ENCODE measurements at places on chromosomes 5 and 9. TPM values are rescaled to one million over a fixed set of nuclear protein-coding genes. Genes with fewer than 3 reads are reported as not detected.
A peak's percentile ranks its signal among the peaks of the same experiment; 100 is the strongest.

GRCh38 chr5:137573376-137573775 is 74.2 kb upstream of the SPOCK1 start:
- no peak for DNase-seq

- DNase-seq = no peak
These were observed 20.3 kb downstream of the POU5F2 start for GRCh38 chr5:93721071-93721470.

ZNF300 gene
- 2.2 TPM for total RNA-seq

DNA sequence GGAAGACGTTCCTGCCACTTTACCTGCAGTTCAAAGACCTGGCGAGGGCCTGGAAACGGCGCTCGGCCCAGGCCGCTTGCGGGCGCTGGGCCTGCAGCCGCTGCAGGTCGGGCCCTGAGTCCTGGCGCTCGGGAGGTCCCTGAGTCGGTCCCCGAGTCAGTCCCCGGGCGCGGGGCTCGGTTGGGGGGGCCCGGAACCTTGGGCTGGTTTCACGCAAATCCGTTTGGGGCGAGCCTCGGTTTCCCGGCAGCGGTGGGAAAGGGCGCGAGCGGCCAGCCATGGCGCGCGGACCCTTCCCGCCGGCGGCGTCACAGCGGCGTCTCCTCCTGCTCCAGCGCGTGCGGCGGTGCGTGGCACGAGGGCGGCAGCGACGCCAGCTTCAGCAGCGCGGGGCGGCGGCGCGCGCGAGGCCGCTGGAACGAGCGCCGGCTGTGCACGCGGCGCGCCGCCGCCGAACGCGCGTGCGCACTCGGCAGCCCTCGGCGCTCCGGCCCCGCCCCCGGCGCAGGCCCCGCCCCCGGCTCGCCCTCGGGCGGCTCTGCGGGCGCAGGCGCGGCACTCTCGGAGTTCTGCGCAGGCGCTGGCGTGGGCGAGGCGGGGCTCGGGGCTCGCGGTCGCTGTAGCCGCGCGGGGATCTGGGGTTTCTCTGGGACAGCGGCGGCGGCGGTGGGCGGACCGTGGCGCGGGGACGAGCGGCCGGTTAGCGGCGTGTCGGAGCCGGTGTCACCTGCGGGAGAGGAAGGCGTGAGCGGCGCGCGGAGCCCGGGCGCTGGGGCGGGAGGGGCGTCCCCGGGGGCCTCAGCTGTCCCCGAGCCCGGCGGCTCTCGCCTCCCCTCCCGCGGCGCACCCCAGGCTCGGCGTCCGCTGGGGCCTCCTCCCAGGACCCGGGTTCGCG is 29.9 kb downstream of the EXOC3 start:
- DNase-seq = peak; percentile 92

SLC6A18 gene
- not detected for total RNA-seq

- DNase-seq = no peak
These were observed 32.4 kb downstream of the PDZD2 start for GRCh38 chr5:31671339-31671741.

- no peak for DNase-seq
These were observed 52.6 kb downstream of the MED27 start for GRCh38 chr9:132026932-132027585.

DNA sequence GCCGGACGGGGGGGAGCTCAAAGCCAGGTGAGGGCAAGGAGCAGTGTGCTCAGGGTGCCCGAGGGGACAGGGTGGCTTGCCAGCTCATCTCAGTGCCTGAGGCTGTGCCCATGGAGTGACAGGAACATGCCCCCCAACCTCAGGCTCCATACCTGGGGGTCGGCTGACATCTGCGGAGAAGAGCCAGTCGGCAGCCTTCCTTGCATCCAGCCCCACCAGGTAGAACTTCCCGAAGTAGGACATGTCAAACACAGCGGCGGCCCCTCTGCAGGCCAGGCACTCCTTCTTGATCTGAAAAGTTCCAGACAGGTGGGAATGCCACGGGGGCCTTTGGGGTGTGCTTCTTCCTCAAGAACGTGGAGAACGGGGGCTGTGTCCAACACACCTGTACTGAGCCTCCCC is 42.1 kb downstream of the SARDH start:
- DNase-seq = no peak

PTGR1 gene
- not detected for total RNA-seq

- no peak for DNase-seq
These were observed 4.4 kb downstream of the GDNF start for GRCh38 chr5:37835380-37835973.

- no peak for DNase-seq
These were observed 10.7 kb upstream of the TOR4A start for GRCh38 chr9:137266585-137267453.

GRCh38 chr5:37552770-37553719 is 173.9 kb downstream of the WDR70 start:
- no peak for DNase-seq

TSSK1B gene
- total RNA-seq = not detected

DNA sequence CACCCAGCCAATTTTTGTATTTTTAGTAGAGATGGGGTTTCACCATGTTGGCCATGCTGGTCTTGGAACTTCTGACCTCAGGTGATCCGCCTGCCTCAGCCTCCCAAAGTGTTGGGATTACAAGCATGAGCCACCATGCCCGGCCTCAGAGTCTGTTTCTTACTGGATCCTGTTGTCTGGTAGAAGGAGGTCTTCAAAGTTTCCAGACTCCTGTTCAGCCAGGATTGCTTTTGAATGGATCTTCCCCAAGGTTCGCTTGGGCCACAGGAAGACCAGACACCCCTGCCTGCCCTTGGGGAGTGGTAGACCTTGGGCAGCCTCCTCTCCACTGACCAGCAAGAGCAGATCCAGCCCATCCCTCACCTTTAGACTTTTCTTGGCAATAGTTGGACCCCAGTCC is 7.6 kb upstream of the LCN2 start:
- no peak for DNase-seq

- DNase-seq = no peak
These were observed 256.8 kb downstream of the ROR2 start for GRCh38 chr9:91693226-91693625.

DNA sequence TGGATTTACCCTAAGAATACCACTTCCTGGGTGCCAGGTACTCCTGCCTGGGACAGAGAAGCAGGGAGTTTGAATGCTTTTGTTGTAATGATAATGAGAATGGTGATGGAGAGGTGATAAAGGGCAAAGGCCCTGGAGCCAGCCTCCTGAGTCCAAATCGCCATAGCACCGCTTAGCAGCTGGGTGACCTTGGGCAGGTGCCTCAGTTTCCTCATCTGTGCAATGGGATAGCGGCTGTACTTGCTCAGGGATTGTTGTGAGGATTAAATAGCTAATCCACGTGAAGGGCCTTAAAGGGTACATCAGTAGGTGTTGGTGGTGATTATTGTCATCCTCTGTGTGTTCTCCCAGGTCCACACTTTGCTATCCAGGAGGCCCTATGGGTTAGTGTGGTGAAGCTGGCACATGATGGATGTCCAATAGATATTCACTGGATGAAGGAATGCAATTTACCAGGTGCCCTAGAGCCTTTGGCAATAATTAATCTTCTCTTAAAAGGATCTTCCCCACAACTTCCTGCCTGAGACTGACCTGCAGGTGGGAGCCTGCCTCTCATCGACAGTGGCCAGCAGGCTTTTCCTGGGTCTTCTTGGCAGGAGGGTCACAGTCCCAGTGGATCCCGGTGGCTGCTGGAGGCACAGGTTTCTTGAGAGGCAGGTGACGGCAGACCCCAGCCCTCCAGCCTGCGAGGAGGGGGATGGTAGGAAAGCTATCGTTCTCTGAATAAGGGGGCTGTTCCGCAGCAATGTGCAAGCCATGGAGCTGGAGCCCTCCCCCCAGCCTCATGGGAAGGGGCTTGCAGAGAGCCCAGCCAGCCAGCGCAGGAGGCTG is 160.2 kb downstream of the MACROH2A1 start:
- no peak for DNase-seq

DNA sequence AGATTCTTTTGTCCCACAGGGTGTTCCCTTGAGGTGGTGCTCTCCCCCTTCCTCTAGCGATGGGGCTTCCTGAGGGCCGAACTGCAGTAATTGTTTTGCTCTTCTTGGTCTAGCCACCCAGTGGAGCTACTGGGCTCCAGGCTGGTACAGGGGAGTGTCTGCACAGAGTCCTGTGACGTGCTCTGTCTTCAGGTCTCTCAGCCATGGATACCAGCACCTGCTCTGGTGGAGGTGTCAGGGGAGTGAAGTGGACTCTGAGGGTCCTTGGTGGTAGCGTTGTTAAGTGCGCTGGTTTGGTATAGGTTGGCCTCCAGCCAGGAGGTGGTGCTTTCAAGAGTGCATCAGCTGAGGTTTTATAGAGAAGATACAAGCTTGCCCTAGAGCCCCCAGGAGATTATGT is 20.4 kb upstream of the CEP72 start:
- no peak for DNase-seq

DNA sequence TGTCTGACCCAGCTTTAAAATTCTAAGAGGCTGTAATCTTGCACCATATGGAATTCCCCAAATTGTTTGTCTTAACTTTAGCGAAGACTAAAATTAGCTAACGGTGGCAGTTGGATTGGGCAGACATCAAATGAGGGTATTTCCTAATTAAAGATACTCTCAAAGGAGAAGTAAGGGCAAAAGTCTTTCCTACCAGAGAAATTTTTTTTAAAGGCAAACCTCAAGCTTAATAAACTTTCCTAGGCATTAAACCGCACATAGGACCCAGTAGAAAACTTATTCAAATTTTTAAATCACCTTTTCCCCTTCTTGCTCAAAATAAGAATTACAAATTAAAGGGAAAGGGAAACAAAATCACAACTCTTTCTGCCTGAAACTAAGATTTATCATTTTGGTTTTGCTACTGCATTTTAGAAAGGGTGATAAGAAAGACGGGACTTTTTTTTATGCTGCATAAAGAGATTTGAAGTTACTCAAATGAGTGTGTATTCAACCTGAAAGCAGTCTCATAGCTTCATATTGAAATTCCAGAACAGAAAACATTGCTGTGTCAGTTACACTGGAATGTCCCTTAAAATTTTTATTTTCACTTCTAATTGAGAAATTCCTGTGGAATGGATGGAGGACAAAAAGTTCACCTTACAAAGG is 189.1 kb upstream of the PTGER4 start:
- DNase-seq = no peak

CBY3 gene
- total RNA-seq = not detected

MEGF10 gene
- total RNA-seq = not detected

FREM1 gene
- not detected for total RNA-seq

DNA sequence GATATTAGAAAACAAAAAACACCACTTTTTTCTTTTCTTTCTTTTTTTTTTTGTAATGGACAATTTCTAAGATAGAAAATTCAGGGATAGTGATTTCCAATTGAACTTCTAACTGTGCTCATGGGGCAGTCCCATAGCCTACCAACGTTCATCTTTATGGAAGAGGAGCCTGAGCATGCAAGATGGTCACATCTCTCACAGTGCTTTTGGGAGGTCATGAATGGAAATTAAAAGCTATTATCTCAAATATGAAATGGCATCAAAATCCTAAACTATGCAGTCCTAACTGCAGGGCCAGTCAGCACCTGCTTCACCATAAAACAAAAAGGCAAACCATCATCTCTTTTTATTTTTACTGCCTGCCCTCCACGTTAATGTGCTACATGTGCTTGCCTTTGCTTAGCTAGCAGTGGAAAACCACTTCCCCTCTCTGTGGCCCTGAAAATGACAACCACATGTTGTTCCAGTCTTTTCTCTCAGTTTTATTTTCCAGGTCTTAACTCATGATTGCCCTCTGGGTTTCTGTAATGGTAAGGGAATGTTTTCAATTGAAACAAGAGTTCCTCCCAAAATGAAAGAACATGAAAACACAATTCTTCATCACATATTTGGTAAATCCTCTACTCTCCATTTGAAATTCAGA is 16.7 kb downstream of the IFNB1 start:
- no peak for DNase-seq
